Activated CD4-positive, alpha-beta T cell treated with anti-CD3 and anti-CD28 coated beads, Interleukin-10, Interleukin-2, amounts not matched to agents 100 ng/mL and 50 ng/mL, durations not matched to agents 16 hours and 8 hours (primary cell): ENCODE measurements at places on chromosomes 7 and 10.

GRCh38 chr10:43361547-43362190, 9.8 kb upstream of the FXYD4 start:
- peak; percentile 23 for DNase-seq

- no peak for DNase-seq
Observed at GRCh38 chr7:46160861-46161260, 239.8 kb upstream of the IGFBP3 start.

- DNase-seq, result no peak
Observed at GRCh38 chr10:49323171-49323895, 24.4 kb downstream of the C10orf71 start.

DNA sequence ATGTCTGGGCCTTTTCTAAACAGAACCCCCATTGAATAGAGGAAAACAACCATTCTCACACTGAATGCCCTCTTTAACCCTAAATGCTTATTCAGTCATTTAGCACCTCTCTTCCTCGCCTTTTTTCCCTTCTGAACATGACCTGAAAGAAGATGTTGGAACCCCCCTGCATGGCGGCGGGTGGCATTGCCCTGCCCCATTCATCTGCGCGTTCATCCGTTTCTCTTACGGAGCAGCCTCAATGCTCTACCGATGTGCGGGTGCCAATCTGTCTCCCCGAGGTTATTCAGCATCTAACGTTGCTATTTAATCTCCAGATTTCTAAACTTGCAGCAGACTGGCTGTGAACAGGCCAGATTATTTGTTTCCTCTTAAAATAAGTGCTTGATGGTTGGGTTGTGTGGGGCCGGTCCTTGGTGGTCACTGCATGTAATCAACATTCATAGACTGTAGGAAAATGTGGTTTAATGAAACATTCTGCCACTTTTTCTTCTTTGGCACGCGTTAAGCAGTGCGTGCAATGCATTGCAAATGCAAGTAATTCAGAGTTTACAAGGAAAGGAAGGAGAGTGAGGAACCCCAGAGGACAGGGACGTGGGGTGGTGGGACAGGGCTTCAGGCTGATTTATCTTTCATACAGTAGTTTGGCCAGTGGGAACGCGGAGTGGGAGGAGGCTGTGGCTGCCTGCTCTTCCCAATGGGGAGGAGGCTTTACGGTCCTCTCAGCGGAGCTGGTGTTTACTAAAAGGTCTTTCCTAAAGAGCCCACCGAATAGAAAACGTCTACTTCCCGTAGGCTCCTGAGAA, 286.7 kb downstream of the DPP6 start:
- no peak for DNase-seq

DNA sequence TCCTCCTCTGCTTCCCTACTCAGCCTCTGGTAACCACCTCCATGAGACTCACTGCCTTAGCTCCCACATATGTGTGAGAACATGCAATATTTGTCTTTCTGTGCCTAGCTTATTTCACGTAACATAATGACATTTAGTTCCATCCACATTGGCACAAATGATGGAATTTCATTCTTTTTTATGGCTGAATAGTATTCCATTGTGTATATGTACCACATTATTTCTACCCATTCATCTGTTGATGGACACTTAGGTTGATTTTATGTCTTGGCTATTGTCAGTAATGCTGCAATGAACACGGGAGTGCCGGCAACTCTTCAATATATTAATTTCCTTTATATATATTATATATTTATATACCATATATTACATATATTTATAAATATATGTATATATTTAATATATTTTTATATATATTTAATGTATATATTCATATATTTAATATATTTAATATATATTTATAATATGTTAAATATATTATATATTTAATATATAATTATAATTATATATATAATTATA, 1046.9 kb downstream of the DNAJB9 start:
- DNase-seq, result no peak

- DNase-seq, result no peak
Observed at GRCh38 chr7:134866617-134867016, 87.2 kb downstream of the CALD1 start.

DNA sequence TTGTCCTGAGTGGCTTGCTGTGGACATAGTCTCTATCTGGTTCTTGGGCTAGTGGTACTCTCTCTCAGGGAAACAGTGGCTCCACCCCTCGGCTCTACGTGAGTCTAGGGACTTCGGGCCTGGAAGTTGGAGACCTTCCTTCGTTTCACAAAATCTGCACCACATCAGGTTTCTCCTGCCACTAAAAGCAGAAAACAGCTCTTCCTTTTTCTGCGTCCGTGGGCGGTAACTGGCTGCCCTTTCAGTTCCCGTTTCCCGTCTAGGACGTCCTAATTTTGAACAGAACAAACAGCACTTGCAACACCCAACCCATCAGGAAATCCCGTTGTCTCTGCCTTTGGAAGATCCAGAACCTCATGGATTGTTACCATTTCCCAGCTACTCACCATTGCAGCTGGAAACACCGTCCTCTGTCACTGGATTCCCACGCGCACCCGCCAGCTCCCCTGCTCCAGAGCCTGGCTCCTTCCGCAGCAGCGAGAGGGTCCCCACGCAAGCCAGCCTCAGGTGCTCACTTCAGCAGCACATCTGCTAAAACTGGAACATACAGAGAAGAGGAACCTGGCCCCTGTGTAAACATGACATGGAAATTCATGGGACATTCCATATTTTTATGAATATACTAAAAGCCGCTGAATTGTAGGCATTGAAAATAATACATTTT, 311.4 kb upstream of the AKR1E2 start:
- no peak for DNase-seq

DNA sequence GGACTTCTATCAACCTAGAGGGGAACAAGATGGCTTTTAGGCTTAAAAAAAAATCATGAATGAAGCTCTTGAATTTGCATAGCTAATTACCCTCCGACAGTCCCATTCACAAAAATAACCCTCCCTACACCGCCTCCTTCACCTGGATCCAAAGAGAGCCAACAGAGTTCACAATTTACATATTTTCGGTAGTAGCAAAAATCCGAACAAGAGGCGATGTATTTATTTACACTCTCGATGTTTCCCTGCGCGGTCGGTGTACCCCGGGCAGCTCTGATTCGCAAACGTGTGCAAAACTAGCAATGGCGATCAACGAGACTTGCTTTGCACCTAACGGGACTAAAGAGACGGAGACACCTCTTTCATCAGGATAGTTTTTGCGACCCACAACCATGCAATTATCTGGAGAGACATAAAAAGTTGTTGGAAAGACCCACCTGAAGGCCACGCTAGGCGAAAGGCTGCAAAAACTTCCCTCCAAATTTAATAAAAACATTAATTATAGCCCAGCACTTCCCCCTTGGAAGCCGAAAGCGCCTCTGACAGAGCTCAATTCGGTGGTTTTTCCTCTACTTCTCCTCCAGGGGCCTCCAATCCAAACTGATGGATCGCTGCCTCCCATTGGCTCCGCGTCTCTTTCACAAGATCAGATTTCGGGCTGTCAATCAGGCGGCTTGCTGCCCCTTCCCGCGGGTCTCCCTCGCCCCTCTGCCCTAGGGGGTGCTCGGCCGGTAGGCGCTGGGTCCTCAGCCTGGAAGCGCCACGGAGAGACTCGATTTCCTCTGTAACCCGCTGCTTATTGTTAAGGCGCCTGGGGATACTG, at the start of gene ETV1:
ETV1 (minus strand) TSS at position 541 of the 823 bp plus-strand sequence. CDS start 614 bp downstream, outside the sequence.
- DNase-seq, result peak; percentile 23

GRCh38 chr7:131816391-131817007, 260.1 kb upstream of the PODXL start:
- no peak for DNase-seq

GRCh38 chr7:87574630-87575029, 26.1 kb downstream of the ABCB1 start:
- DNase-seq, result peak; percentile 8

GRCh38 chr7:141225916-141226618, 152.2 kb downstream of the TMEM178B start:
- no peak for DNase-seq

GRCh38 chr7:129122751-129123509, 21.6 kb upstream of the TSPAN33 start:
- peak; percentile 81 for DNase-seq

- no peak for DNase-seq
Observed at GRCh38 chr10:5589011-5589660, 64.4 kb downstream of the CALML3 start.

DNA sequence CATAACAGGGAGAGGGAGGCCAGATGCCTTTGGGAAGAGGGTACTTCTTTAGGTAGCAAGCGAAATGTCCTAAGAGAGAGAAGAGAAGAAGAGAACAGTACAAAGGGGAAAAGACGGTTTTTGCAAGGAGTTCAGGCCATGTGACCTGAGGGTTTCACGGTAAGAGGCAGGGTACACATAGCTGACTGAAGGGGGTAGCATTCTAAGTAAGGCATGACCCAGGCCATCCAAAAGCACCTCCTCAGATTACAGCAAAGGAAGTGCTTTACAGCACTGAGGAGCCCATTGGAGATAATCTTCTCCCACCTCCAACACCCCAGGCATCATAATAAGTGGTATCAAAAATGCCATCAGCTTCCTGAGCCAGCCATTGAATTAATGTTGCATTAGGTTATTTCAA, 258.2 kb upstream of the NPY start:
- no peak for DNase-seq

DNA sequence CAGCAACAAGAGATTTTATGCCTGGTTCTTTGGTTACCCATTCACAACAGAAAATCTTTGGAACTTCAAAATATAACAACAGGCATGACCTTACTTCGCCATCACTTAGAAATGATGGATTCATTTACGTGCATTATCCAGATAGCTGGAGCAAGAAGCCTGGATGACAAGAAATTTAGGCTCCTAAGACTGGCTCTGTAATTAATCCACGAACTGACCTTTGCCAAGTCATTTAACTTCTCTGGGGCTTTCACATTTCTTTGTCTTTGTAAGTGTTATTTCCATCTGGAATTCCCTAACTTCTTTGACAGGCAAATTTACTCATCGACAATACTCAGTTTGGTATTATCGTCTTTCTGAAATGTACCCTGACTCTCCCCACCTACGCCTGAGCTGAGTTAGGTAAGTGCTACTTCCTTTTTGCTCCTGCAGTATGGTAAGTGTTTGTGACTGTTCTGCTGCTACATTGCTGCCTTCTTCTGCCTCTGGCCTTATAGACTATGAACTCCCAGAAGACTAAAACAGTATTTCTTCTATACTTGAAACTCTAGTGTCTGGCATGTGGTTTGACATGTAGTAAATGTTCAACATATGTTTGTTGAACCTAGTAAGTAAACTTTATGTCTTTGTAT, 5.5 kb upstream of the MDFIC start:
- peak; percentile 71 for DNase-seq

GRCh38 chr7:105021352-105021751, 7.3 kb downstream of the KMT2E start:
- DNase-seq, result no peak

GRCh38 chr10:1151076-1152033, 95.2 kb downstream of the WDR37 start:
- DNase-seq, result no peak

- no peak for DNase-seq
Observed at GRCh38 chr10:33107953-33108352, 149.9 kb upstream of the ITGB1 start.

GRCh38 chr7:27316311-27316710, 73.7 kb downstream of the EVX1 start:
- no peak for DNase-seq

- DNase-seq, result no peak
Observed at GRCh38 chr10:97612386-97612785, 20.9 kb downstream of the MORN4 start.

GRCh38 chr10:51700228-51700817, 928 bp upstream of the CSTF2T start:
- DNase-seq, result no peak

DNA sequence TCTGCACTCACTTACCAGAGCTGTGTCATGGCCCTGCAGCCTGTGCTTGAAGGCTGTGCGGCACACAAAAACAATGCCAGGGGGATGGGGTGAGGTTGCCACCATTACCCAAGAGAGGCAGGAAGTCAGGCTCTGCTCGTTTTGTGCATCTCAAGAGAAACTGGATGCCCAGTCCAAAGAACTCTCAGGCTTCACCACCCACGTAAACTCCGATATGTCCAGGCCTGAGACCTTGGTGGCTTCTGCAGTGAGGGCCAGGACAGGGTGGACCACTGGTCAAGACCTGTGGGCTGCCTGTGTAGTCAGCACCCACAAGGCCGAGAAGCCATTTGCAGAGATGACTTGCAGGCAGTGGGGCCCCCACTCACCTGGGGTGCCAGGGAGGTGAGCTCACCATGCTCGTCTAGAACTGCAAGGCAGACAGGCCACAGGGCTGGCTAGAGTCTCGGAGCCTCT, 54.7 kb upstream of the EBF3 start:
- no peak for DNase-seq

DNA sequence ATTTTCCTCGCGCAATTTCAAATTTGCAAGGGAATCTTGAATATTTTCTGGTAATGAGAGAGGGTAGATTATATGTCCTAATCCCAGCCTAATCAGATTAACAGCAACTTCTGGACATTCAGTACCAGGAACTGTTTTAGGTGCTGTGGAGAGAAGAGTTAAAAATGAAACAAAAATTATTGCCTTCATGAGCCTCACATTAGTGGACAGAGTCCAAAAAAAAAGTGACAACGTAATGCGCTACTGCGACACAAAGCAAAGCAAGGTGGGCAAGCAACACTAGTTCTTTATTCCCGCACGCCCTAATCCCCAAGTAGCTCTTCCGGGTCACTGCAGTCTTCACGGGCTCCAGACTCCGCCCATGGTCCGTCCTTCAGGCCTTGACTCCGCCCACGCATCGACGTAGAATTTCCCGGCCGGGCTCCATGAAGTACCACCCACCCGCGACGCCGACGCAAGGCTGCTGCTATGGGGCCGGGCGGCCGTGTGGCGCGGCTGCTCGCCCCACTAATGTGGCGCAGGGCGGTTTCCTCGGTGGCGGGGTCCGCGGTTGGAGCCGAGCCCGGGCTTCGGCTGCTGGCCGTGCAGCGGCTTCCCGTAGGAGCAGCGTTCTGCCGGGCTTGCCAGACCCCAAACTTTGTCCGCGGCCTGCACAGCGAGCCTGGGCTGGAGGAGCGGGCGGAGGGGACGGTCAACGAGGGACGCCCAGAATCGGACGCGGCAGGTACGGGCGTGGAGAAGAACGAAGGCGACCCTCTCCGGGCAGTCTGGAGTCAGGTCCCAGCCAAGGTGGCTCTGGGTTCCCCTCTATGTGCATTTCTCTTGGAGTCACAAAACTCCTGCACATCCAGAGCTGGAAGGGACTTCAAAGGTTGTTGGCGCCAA, at the start of gene MALSU1:
MALSU1 (plus strand) TSS at position 455 of the 885 bp plus-strand sequence; CDS start at position 469, 14 bp downstream.
- DNase-seq, result peak; percentile 98

- no peak for DNase-seq
Observed at GRCh38 chr7:135158874-135159273, 11.0 kb downstream of the TMEM140 start.

- no peak for DNase-seq
Observed at GRCh38 chr10:103854686-103855391, 537 bp downstream of the SH3PXD2A start.

DNA sequence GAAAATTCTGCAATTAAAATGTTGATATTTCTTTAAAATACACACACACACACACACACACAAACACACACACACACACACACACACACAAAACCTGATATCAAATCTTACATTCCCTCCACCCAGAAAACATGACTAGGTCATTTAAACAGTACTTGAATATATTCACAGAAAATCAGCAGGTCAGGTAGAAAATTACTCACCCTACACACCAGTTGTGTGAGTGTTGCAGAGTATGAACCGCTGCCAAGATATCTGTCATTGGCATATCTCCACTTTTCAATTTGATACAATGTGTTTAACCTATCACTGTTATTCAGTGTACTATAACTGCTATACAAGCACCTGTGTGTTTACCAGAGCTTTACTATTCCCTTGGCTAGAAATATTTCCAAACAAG, 283.6 kb upstream of the LRRTM3 start:
- DNase-seq, result no peak
